Activated naive CD4-positive, alpha-beta T cell (primary cell): ENCODE measurements at places on chromosomes 7 and 10.

DNA sequence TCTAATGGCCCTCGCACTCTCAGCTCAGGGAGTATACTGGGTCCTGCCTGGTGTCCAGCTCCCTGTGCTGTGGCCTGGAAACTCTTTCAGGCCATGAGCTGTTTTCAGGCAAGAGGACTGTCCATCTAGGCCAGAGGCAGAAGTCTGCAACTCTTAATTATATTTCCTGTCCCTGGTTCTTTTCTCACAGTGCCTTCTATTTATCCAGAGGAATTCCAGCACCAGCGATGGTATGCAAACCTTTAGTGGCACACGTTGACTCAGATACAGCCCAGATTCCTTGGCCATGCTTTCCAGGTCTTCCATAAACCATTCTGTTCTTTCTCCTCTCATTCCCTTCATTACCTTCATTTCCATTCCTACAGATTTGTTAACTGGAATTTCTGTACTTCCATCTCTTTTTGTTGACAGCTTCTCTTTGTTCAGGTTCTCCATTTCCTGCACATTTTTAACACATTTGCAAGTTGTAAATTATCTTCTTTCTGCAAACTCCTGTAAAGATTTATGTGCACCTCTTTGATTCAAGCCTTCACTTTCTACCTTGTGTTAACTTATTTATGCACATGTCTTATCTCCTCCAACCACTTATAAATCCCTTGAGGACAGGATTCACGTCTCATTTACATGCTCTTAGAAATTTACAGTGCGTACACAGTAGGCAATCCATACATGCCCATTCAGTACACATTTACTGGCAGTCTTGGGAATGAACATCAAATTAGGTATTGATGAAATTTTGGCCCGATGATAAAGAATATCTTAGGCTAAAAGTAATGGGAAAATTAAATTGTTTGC lies 172.1 kb downstream of the CELF2 start:
- no peak for DNase-seq

GRCh38 chr7:81501220-81501619 lies 268.6 kb downstream of the HGF start:
- DNase-seq, result no peak

DNA sequence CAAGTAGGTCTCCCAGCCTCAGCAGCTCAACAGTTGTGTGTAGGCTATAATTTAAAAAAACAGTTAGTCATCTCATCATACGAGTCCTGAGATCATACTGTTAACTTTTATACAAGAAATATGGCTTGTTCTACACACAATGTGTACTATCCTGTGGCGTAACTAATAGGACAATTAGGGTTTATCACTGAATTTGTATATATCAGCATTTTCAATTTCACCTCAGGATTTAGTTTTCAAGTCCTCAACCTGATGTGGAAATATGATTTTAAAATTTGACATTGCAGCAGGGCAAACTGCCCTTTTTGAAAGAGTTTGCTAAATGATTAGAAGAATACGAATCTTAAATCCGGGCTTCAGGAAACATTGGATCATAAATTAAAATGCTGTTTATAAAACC lies 237.2 kb upstream of the CTBP2 start:
- no peak for DNase-seq

DNA sequence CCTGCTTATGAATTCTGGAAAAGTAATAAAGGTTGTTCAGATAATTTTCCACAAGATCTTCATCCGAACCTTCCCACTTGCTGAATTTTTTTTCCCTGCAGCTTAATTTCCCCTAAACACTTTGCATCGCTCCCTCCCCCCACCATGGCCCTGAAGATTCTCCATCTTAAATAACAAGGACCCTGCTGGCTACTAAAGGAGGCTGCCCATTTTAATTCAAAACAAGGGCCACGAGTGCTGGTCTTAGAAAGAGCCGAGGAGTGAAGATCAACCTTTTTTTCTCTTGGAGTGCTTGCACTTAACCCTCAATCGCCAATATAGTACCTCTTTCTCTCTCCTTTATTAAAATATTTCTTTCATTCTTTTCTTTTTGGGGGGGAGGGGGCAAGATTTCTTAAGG lies 9.2 kb upstream of the SP8 start:
- no peak for DNase-seq

DNA sequence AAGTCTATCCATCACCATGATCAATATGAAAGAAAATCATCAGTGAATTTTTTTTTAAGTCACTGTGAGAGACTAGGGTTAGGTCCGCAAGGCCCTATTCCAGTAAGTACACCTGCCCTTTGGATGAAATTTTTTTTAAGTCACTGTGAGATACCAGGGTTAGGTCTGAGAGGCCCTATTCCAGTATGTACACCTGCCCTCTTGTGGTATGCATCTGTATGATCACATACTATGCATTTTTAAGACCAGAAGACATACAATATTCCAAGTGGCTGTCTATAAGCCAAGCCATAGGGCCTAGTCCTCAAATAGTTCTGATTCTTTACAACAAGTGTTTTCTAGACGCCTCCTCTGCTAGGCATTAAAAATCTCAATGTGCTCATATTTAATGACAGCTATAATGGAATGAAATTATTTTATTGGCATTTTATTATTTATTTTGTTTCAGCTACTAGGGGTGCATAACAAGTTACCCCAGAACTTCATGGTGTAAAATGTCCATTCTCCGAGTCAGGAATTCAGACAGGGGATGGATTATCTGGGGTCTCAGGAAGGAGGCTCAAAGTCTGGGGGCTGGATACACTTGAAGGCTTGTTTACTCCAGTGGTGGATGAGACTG lies 53.1 kb downstream of the TEX36 start:
- no peak for DNase-seq

GRCh38 chr10:102599565-102600327 lies 44.5 kb upstream of the TRIM8 start:
- no peak for DNase-seq

DNA sequence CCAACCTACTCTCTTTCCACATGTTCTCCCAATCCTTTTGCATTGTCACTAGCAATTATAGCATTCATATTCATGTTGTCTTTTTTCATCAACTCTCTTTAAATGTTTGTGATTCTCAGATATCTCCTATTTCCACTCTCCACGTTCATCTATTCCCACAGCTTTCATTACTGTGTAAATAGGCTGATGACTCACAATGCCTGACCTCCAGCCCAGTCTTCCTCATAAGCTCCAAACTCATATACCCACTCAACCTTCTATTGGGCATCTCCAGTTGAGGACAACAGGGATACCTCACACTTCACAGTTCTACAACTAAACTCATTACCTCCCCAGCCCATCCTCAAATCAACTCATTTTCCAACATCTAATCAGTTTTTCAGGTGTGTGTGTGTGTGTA lies 194.1 kb downstream of the DGKI start:
- DNase-seq, result no peak

DNA sequence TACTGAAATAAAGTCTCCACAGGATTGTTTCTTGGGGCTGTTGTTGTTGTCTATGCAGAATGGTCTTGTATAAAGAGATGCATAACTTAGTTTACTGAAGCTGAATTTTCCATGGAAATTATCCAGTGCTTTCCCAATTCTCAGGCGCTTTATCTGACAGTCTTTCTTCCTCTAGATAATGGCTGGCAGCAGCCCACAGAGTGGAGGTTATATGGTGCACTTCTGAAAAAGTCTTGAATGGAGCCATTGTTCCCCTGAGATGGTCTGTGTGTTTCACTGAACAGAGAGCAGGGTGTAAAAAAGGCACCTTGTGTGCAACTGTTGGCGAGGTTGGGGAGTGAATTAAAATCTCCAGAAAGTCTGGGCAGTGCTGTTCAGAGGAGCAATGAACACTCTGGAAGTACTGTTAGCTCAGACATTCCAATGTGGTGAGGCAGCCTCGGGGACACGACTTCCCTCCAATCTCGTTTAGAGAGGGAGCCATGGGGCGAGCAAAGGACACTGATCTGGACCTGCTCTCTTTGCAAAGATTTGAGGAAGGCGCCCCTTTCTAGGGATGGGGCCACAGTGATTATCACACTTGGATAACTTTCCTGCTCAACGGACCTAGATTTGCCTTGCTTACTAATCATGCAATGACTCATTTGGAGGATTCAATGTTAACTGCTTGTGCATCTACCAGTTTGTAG lies 2.0 kb upstream of the PLCE1 start:
- no peak for DNase-seq

GRCh38 chr7:45267262-45267661 lies 109.7 kb downstream of the RAMP3 start:
- no peak for DNase-seq

DNA sequence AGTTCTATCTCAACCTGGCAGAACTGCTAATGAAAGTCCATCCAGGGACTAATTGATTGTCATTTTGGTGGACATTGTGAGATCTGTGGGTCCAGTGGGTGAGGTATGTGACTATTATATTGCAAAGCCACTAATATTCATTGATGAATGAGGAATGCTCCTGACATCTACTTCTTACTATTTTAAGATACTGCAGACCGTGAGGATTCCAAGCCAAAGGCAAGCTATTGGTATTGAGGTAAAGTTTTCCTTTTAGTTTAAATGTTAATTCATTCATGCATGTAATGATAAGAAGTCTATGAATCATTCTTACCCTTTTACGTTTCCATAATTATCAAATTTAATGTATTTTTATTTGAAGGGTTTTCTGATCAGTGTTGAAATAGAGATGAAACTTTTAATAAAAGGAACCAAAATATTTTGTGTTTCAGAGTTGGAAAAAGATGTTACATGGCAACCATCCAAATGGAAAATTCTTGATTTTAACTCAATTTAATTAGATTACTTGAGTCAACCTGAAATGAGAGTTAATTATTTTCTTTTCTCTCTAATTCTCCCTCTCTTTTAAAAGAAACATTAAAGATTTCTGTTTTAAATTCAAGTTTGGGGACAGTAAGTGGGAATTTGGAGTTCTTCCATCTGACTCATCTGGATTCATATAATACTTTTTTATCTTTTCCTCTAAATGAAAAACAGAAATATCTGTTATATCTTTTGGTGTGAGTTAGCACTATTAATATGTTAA lies 39.6 kb downstream of the NUP205 start:
- no peak for DNase-seq

DNA sequence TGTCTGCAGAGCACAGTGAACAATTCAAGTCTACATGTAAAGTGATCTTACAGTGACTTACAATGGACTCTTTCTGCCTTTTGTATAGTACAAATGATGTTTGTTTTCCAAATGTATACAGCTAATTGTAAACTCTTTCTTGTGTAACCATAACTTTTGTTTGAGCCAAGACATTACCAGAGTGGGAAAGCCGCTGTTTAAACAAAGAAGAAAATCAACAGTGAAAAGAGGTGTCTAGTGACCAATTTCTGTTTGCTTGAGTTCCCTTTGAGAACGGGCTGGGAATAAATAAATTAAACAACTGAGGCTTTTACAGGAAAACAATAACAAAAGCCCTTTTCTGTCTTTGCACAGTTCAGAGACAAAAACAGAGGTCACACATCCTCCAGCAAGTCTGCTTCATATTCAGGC lies 1163.4 kb downstream of the CNTNAP2 start:
- DNase-seq, result no peak

- DNase-seq, result no peak
Measured at GRCh38 chr7:51292596-51292995, 24.0 kb downstream of the COBL start.

DNA sequence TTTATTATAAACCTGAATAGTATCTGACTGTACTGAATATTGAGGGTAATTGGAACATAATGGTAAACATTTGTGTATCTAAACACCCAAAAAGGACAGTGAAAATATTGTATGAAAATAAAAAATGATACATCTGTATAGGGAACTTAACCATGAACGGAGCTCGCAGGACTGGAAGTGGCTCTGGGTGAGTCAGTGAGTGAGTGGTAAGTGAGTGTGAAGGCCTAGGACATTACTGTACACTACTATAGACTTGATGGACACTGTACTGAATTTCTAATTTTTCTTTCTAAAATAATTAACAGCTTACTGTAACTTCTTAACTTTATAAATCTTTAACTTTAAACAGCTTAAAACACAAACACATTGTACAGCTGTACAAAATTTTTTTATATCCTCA lies 454.5 kb upstream of the FZD8 start:
- no peak for DNase-seq

DNA sequence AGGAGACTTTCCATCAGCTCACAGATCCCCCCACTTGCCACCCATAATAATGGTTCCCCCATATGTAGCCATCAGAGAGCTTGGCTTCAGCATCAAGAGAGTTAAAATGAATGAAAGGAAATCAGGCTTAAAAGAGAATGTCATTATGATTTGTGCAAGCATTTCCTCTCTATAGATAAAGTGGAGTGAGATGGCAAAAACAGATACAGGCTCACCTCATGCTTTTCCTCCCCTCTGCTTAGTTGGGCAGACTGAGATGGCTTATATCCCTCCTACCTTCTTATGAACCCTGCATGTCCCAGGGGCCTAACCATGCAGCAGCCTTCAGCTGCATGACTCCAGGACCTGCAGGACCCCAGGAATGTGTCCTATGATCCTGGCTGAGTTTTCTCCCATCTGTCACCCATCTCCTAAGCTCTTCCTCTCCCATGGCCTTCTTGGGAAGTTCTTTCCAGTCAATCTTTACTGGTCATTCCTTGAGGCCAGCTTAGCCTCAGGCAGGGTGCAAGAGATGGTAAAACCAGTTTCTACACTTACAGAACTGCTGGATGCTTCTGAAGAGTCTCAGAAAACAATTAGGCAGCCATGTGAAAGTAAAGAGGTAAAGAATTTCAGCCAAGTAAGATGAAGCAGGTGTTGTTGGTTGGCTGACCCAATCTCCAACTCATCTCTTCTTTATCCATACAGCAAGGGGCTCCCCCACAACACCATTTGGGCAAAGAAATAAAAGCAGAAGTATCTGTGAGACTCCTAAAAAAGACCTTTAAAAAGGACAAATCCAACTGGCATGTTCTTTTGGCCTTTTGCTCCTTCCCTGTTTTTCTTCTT lies 159.7 kb downstream of the RTKN2 start:
- no peak for DNase-seq

- no peak for DNase-seq
Measured at GRCh38 chr10:124078028-124078427, 15.4 kb downstream of the CHST15 start.

DNA sequence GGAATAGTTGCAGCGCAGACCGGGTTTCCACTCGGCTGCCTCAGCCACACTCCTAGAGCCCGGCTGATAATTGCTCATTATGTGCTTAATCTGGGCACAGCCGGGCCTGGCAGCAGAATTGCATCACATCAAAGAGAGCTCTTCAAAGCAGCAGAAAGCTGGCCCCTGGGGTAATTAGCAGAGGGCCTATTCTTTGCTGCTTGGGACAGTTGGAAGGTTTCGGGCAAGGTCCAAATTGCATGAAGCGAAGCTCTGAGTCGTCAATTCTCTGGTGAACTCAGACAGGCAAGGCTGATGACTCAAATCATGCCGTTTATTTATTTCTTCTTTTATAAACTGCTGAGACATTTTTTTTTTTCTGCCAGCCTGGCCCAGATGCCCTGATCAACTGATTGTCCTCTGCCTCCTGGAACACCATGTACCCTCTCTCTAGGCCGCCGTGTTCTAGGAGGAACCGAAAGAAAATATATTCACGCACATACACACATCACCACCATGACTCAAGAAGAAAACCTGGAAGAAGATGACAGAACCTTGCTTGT lies 242.2 kb downstream of the RAB11FIP2 start:
- no peak for DNase-seq

- no peak for DNase-seq
Measured at GRCh38 chr10:122786269-122786668, 59.4 kb downstream of the CUZD1 start.
